ENCODE measurements at places on chromosomes 13 and 19.

DNA sequence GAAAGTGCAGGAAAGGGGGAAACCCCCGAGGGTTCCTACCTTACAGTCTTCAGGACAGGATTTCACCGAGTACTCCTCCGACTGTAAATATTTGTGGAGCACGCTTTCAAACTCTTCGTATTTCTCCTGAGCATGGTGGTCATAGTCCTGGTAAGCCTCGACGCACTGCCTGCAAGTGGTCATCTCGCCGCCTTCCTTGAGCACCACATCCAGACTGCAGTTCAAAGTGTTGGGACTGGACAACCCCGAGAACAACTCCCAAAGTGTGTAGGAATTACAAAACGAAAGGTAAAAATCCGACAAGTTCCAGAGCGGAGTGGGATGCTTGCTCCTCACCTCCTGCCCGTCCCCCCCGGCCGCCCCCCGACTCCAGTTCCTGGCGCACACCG is 349.7 kb downstream of the LIG4 start:
- no peak for DNase-seq

- no peak for DNase-seq
These were observed 8.6 kb downstream of the RUBCNL start for GRCh38 chr13:46378411-46378810.

GRCh38 chr13:74325106-74325505 is 190.9 kb upstream of the KLF12 start:
- DNase-seq, result no peak

DNA sequence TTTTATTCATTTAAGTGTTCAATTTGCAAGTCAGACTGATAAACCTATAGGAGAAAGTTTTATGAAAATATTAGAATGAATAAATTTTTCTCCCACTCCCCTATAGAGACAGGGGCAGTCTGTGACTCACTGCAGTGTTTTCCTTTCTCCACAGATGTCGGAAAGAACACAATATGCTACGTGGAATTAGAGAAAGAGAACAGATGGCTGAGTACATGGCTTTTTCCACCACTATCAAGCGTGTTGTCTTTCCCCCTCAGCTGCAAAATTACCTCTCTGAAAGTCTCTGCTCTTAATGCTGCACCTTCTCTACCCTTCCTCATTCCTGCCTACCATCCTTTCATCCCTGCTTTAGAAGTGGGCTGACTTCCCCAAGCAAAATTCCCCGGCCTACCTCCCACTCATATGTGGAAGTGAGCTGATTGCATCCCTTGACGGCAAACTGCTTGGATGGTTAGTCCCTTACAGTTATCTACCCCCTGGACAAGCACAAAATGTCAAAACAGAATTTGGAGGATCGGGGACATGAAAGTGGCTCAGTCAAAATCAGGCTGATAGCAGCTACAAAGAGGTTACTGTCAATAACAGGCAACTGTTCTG is 30.0 kb downstream of the FLT1 start:
- no peak for DNase-seq

GRCh38 chr13:33052506-33053280 is 36.5 kb downstream of the KL start:
- no peak for DNase-seq

Data from stimulated activated CD8-positive, alpha-beta memory T cell treated with anti-CD3 and anti-CD28 coated beads, Interleukin-15, amount 100 ng/mL, for 4 hours (primary cell).